GM06990 (cell line): ENCODE measurements at places on chromosomes 11 and 22.
A peak's percentile ranks its signal among the peaks of the same experiment; 100 is the strongest.

- no peak for DNase-seq
Observed at GRCh38 chr22:35462498-35463230, 62.7 kb downstream of the MCM5 start.

GRCh38 chr11:95968585-95968984 lies 44.7 kb upstream of the MTMR2 start:
- DNase-seq = no peak

GRCh38 chr11:15605094-15605493 lies 490.4 kb downstream of the INSC start:
- no peak for DNase-seq

GRCh38 chr11:10573556-10573955 lies 5.1 kb upstream of the LYVE1 start:
- DNase-seq = no peak

GRCh38 chr22:20569059-20570058 lies 61.9 kb downstream of the MED15 start:
- DNase-seq = peak; percentile 63
